ENCODE measurements at places on chromosomes 4 and X.

- DNase-seq: no peak
Observed at GRCh38 chr4:55468724-55469123, 73.0 kb downstream of the TMEM165 start.

DNA sequence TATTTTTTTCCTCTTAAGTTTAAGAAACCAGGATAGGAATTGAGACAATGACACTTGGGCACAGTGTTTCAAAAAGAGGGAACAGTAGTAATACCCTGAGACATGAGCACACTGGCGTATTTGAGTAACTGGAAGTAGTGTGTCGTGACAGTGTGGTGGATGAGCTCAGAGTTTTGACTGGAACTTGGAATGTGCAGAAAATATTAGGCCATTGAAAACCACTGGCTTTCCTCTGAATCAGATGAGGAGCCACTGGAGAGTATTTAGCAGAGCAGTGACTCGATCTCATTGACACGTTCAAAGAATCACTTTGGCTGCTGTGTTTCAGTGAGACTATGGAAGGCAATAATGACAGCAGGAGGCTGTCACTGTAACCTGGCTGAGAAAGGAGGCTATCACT, 1531.2 kb downstream of the STIM2 start:
- DNase-seq: no peak

DNA sequence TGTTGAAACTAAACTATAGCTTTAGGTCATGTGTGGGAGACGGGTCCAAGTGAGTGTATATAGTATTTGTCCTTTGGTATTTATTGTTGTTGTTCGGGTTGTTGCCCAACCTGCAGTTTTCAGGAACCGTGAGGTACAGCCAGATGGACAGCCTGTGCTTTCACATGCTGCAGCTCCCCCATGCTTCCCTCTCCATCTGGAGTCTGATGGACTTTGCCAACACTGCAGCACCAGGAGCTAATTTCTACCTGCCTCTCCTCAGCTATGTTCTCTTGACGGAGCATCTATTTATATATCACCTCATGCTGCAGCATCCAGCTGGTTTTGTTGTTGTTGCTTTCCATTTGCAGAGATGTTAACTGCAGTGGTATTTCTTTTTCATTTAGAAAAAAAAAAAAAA, 80.1 kb downstream of the TLL1 start:
- no peak for DNase-seq

- no peak for DNase-seq
Observed at GRCh38 chr4:112075129-112075753, 70.0 kb upstream of the FAM241A start.

DNA sequence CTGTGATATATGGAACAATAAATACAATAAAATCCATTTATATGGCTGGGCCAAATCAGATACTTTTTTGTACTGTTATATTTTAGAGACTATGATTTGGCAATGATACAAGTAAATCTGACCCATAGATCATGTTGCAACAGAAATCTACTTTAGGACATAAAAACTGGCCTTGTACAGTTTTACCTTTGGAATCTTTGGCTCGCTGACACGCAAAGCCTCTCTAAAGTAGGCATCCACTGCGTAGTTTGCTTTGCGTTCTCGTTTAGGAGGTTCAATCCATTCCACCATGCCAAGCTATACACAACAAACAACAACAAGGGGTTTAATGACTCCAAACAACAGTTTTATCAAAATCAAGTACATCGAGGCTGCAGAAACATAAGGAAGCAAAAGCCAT, 42.4 kb downstream of the SMARCA1 start:
- DNase-seq: no peak

- no peak for DNase-seq
Observed at GRCh38 chr4:172061204-172061603, 248.0 kb downstream of the GALNTL6 start.

GRCh38 chr4:187396106-187396505, 599.5 kb upstream of the ZFP42 start:
- no peak for DNase-seq

- DNase-seq: no peak
Observed at GRCh38 chrX:626745-627509, 3.7 kb upstream of the SHOX start.

GRCh38 chr4:137993232-137993631, 248.9 kb downstream of the SLC7A11 start:
- no peak for DNase-seq

DNA sequence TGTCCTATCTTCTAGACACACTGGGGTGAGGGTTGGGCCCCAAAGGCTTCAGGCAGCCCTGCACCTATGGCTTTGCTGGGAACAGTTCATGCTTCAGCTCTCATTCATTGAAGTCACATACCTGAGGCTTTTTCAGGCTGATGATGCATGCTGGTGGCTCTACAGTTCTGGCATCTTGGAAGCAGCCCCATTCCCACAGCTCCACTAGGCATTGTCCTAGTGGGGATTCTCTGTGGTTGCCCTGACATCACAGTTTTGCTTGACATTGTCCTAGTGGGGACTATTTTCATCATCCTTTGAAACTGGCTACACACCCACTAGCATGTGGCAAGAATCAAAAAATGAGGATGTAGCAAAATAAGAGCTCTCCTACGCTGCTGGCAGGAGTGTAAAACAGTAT, 37.7 kb upstream of the C4orf17 start:
- DNase-seq: no peak

GRCh38 chr4:145909281-145909715, 29.3 kb downstream of the ZNF827 start:
- DNase-seq: no peak

- no peak for DNase-seq
Observed at GRCh38 chr4:78692822-78693170, 83.4 kb upstream of the BMP2K start.

GRCh38 chrX:57104406-57104805, 16.9 kb downstream of the SPIN2B start:
- DNase-seq: no peak

DNA sequence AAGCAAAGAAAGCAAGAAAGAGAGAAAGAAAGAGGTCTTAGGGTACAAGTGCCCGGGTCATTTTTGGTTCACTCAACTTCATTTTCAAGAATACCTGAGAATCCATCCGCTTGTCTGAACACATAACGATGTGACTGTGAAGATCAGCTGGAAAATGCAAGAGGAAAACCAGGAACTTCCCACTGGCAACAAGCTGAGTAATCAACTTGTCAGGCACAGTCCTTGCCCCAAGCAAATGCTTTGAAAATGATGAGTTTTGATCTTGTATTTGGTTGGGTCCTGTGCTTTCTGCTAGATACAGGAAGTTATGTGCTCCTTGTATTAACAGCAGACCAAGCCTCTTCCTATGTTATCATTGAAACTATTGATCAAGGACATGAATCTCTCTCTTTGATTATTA, 239.1 kb downstream of the ASMT start:
- DNase-seq: no peak

DNA sequence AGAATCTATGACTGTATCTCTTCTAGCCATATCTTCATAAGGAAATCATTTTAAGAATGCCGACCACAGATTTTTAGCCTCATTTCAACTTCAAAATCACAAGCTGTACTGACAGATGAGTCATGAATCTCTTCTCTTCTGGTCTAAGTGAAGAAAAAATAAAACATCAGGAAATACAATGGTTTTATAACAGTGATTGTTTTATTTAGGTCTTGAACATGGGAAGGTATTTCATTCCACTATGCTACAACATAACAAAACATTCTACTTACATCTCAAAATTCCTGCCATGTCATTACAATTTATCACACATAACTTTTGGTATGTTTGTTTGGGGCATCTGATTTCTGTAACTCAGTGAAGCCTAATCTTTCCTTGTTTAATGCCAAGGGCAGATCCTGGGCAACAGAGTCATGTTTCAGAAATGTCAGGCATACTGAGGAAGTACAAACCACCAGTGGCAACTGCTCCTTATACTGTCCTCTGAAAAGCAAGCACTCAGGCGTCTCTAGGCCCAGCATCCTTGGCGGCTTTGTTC, 325.0 kb downstream of the PDHA2 start:
- no peak for DNase-seq

GRCh38 chr4:138404801-138405200, 162.7 kb upstream of the SLC7A11 start:
- DNase-seq: no peak

DNA sequence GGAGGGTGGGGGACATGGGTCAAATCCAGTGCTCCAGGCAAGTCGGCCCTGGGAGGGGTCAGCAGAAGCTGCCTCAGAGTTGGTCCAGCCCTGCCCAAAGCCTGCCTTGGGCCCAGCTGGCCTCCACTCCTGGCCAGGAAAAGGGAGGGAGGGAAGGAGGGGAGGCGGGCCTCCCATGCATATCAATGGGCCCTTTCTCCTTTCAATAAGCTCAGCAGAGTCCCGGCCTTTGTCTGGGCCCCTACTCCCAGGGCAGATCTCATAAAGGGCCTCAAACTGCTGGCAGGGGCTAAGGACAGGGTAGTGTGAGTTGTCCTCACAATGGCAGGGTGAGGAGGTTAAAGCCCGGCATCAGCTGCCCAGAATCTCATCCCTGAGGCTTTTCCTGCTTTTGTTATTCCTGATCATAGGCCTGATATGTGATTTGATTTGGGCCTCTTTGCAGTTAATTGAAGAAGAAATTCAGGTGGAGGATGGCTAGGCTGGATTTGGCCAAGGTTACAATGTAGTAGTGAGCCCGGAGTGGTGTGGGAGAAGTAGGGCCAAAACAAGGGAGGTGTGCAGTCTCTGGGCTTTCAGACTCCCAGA, 121.1 kb upstream of the ATP6AP2 start:
- DNase-seq: no peak

GRCh38 chrX:80282535-80282934, 137.7 kb upstream of the TENT5D start:
- no peak for DNase-seq

DNA sequence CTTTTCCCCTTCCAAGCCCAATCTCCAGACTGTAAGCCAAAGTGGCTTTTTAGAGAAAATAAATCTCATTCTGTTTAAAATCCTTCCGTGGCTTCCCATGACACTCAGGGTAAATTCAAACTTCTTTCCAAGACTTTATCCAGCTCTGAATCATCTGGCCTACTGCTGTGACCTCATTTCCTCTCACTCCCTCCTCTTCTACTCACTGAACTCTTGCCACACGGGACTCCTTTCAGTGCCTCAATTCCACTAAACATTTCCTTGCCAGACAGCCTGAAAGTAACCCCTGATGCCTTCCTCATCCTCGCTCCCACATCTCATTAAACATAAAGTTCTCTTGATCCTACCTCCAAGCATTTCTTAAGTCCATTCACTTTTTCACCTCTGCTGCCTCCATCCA, 27.8 kb upstream of the RNF128 start:
- no peak for DNase-seq

GRCh38 chr4:53141308-53141707, 224.6 kb downstream of the SCFD2 start:
- no peak for DNase-seq

GRCh38 chrX:107549504-107549903, 78.8 kb upstream of the PRPS1 start:
- DNase-seq: no peak

DNA sequence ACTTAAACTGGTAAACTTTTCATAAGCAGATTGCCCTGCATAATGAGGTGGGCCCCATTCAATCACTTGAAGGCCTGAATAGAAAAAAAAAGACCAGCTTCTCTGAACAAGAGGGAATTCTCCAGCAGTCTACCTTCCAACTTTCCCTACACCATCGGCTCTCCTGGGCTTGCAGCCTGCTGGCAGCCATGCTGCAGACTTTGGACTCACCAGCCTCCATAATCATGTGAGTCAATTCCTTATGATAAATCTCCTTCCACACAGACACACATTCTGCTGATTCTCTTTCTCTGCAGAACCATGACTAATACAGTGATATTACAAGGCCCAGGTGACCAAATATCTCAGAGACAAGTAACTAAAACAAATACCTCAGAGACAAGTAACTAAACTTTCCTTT, 113.8 kb upstream of the WDR17 start:
- DNase-seq: no peak

DNA sequence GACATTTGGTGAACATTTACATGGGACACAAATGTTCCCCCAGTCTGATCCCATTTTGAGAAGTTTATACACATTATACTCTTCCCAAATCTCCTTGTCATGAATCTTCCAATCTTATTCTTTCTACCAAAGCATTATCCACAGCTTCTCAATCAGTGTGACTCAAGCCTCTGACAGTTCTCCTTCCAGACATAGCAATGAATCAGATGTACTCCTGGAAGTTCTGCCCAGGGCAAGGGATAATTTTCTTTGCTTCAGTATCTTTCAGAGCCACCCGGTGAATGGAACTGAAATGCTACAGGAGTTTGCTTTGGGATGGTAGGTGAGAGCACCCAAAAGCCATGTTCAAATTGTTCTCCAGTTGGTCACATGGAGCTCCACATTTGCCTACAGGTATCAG, 145.5 kb downstream of the ANXA5 start:
- DNase-seq: no peak

DNA sequence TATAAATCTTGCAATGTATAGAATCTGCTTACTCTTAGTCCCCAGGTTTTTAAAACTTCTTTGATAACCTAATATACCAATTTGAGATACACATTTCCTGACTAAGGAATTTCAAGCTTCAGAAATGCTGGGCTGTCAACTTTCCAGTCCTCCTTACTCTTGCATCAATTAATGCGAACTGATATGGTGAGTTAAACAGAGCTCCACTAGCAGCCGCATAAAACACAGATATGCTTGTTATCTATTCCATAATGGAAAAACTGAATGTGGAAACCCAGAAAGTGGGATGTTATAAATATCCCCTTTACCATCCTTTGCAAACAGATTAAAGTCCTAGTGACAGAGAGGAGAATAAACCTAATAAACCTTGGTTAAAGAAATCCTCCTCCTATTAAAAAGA, 1913.7 kb downstream of the STIM2 start:
- no peak for DNase-seq

GRCh38 chrX:17453788-17454187, 78.8 kb downstream of the NHS start:
- DNase-seq: no peak

GRCh38 chrX:14777525-14777924, 95.3 kb downstream of the FANCB start:
- DNase-seq: no peak

DNA sequence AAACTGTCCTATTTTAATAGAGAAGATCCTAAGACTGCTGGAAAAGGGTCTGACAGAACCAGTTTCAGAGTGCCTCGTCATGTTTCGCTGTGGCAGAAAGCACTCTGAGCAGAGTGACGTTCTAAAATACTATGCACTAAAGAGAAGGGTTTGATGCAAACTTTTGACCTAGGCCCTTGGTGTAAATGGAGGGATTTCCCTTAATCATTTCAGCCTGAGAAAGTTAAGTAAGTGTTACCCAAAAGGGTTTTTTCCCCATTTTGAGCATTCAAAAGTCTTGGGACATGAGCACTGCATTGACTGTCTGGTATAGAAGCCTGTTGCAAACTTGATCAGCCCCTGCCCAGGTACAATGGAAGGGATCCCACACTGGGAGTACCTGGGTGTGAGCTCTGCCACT, 157.5 kb upstream of the ATOH1 start:
- DNase-seq: no peak

GRCh38 chr4:170336238-170336775, 246.6 kb upstream of the AADAT start:
- no peak for DNase-seq

Measured in stimulated activated CD4-positive, alpha-beta T cell treated with anti-CD3 and anti-CD28 coated beads, Interleukin-1b, Interleukin-23, amount 100 ng/mL, for 24 hours (primary cell).